ENCODE measurements at places on chromosomes 7 and 10.
A peak's percentile ranks its signal among the peaks of the same experiment; 100 is the strongest.

DNA sequence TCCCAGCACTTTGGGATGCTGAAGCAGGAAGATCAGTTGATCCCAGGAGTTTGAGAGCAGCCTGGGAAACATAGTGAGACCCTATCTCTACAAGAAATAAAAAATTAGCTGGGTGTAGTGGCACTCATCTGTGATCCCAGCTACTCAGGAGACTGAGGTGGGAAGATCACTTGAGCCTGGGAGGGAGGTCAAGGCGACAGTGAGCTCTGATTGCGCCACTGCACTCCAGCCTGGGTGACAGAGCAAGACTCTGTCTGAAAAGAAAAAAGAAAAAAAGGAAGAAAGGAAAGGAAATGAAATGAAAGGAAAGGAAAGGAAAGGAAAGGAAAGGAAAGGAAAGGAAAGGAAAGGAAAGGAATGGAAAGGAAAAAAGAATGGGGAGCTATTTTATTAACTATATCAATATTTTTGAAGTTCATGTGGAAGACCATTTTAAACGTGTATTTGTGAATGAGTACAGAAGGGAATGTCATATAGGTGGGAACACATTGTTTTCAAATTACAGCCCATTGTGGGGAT lies 7.1 kb upstream of the IFIT2 start:
- no peak for DNase-seq

DNA sequence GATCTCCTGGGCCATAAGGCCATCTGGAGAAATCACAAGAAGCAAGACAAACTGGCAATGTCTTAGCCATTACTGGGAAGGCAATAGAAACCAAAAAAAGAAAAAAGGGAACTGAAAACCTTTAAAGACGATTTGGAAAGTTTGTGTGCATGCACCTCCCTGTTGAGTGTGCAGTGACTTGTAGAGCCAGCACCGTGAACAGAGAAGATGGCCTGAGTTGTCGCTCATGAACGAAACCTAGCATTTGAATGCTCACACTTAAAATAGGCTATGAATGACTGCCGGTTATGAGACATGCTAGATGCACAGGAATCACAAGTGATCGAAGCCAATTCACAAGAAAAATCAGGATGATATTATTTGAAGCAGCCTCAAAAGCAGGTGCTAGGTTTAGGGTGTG lies 151.3 kb upstream of the ADO start:
- no peak for DNase-seq

- peak; percentile 67 for DNase-seq
Observed at GRCh38 chr7:595621-596010, 76.0 kb upstream of the PDGFA start.

- DNase-seq: no peak
Observed at GRCh38 chr7:27164045-27164366, 1.3 kb downstream of the HOXA9 start.

GRCh38 chr10:114279901-114280644 lies 41.0 kb downstream of the VWA2 start:
- no peak for DNase-seq

DNA sequence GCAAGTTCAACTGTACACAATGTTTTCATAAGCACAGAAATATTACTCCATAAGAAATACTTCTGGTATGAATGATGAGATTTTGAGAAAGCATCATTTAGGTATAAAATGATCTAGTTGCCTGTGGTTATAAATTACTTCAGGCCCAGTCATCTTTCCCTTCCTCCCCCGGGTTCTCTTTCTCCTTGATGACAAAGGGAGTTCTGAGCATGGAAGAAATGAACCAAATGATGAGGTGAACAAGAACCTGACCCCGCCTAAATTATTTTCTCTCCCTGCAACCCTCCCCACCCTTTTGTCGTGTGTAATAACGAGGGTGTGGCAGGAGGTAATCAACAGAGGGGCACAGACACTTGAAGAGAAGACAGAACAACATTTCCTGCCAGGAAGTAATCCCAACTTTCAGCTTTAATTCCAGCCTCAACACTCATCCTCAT lies 319.6 kb upstream of the SP8 start:
- no peak for DNase-seq

GRCh38 chr10:113443141-113443925 lies 109.5 kb upstream of the HABP2 start:
- DNase-seq: no peak

GRCh38 chr10:102744374-102745051 lies 765 bp downstream of the WBP1L start:
- no peak for DNase-seq

- DNase-seq: no peak
Observed at GRCh38 chr7:39683216-39683845, 60.0 kb downstream of the RALA start.

DNA sequence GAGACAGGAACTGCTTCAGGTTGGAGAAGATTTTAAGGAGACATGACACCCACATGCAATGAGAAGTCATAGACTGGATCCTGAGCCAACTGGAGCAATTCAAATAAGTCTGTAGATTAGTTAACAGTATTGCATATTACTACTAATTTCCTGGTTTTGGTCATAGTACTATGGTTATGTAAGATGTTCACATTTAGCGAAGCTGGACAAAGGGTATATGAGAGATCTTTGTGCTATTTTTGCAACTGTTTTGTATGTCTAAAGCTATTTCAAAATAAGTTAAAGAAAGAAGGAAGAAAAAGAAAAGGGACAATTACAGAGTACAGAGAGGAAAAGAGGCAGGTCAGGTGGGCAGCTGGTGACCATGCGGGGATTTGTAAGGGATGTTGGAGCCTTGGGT lies 116.5 kb upstream of the SVIL start:
- DNase-seq: no peak

DNA sequence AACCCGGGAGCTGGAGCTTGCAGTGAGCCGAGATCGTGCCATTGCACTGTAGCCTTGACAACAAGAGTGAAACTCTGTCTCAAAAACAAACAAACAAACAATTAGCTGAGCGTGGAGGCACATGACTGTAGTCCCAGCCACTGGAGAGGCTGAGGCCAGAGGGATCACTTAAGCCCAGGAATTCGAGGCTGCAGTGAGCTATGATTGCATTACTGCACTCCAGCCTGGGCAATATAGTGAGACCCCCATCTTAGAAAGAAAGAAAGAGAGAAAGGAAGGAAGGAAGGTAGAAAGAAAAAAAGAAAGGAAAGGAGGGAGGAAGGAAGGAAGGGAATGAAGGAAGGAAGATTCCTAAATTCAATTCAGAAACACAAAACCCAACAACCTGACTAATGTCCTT lies 141.3 kb upstream of the TNRC18 start:
- no peak for DNase-seq

DNA sequence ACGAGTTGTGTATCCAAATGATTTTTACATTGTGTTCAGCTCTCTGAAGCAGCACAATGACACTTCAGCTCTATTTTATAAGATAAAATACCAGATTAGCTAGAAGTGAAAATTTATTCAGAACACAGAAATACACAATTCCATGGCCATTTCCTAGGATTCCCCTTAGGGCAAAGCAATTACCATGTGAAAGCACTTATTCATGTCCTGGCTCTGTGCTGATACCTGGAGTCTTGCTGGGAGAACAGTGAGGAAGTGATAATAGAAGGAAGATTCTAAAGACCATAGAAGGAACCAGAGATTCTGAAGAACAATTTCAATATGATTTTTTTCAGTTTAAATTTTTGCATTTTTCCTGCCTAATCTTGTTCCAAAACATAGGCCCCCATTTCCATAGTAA lies 657.4 kb upstream of the ZWINT start:
- no peak for DNase-seq

DNA sequence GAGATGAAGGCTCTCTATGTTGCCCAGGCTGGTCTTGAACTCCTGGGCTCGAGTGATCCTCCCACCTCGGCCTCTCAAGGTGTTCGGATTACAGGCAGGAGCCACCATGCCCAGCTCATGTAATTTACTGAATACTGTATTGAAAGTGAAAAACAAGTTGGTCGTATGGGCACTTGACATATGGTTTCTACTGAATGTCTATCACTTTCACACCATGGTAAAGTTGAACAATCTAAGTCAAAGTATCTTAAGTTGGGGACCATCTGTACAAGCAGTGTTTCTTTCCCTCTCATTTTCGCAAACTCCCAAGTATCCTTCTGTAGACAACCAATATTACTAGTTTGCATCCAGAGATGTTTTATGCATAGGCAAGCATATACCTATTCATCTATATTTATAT lies 116.6 kb downstream of the TMEM178B start:
- no peak for DNase-seq

DNA sequence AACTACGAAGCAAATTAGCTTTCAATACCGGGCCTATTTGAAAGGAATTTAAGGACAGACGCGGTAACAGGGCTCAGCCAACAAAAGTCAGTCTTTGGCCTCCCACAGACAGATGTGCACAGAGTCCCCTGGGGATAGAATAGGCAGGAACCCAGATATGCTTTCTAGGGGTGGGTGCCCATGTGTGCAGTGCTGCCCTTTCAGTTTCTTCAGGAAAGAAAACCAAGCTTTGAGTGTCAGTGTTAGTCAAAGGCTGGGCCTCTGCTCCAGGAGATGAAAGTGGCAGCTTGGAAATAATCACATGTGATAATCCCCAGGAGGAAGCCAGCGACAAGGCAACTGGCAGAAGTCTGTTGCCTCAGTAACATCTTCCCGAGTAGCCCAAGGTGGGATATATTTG lies 43.8 kb upstream of the CSTF2T start:
- no peak for DNase-seq

DNA sequence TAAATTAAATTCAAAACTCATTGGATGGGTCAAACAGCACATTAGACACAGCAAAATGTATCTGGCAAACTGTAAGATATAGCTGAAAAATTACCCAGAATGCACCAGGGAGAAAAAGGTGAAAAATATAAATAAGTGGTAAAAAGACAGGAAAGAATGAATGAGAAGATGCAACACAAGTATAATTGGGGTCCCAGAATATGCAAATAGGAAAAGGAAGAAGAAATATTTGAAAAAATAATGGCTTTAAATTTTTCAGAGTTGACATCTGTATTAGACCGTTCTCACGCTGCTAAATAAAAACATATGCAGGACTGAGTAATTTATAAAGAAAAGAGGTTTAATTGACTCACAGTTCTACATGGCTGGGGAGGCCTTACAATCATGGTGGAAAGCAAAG lies 167.7 kb upstream of the PLXNA4 start:
- no peak for DNase-seq

DNA sequence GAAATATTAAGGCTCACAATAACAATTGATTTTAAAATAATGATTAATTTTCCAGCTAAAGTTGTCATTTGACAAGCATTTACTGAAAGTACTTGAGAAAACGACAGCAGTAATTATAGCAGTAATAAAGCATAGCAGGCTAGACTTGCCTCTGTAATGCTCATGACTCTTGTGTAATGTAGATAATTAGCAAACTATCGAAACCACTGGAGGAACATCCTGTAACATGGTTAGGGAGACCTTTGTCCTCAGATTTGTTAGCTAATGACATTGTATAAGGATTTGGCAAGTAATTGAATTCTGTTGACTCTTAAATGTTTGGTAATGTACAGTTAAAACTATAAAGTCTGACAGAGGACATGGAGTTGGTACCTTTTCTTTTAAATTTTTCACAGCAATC lies 24.8 kb downstream of the ARL4A start:
- no peak for DNase-seq

DNA sequence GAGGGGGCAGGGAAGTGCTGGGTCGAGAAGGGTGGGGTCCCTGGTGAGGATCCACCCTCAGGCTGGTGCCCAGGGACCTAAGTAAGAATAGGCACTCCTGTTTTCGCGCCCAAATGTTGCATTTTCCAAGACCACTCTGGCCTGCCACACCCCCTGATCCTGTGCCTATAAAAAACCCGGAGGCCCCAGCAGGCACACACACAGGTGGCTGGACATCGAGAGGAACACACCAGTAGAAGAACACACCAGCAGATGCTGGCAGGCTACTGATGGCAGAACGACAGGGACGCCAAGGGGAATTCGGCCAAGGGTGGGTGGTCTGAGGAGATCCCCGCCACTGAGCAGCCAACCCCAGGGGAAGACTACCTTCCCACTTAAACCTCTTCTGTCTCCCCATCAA lies 633.9 kb upstream of the POT1 start:
- DNase-seq: no peak

DNA sequence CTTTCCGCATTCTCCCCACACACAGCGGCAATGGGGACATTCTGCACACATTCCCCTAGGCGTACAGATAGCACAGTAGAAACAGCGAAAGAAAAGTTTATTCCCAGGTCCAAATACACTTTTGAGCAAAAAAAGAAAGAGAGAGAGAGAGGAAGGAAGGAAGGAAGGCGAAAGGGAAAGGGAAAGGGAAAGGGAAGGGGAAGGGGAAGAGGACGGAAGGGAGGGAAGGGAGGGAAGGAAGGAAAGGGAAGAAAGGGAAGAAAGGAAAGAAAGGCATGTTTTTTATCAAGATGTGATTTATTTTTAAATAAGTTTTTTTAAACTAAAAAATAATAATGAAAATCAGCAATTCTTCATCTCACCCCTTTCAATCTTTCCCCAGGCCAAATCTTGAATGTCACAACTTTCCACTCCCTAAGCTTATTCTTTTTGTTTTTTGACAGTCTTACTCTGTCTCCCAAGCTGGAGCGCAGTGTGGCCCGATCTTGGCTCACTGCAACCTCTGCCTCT lies 281.7 kb downstream of the SKIDA1 start:
- no peak for DNase-seq

- DNase-seq: no peak
Observed at GRCh38 chr7:82443036-82443546, 486 bp downstream of the CACNA2D1 start.

- no peak for DNase-seq
Observed at GRCh38 chr10:47449979-47450378, 33.9 kb downstream of the ANXA8 start.

DNA sequence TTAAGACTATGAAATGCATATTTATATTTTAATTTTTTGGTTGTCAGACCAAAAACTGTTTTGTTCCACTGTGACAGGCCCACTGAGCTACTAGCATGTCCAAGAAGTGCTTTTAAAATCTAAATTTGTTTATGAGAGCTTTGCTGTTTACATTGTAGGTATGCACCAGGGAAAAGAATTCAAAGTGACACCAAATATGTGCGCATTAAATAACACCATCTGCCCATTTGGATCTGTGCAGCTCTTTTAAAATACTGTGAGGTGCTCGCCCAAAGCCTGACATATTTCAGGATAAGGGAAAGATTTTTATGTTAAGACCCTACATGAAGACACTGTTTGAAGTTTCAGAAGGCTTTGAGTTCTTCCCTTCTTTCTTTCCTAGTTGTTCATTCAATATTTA lies 162.9 kb downstream of the ST7 start:
- DNase-seq: no peak

- no peak for DNase-seq
Observed at GRCh38 chr10:27655296-27655695, 90.3 kb downstream of the MKX start.

- no peak for DNase-seq
Observed at GRCh38 chr7:96034940-96035727, 262.8 kb downstream of the DYNC1I1 start.

- no peak for DNase-seq
Observed at GRCh38 chr7:52507546-52508255, 527.7 kb upstream of the POM121L12 start.

- no peak for DNase-seq
Observed at GRCh38 chr7:151865070-151865670, 11.7 kb downstream of the PRKAG2 start.

- DNase-seq: no peak
Observed at GRCh38 chr10:94358480-94358879, 4.3 kb downstream of the NOC3L start.

GRCh38 chr7:39035903-39036302 lies 58.2 kb downstream of the POU6F2 start:
- DNase-seq: no peak

Measured in stimulated activated CD8-positive, alpha-beta memory T cell treated with anti-CD3 and anti-CD28 coated beads, Interleukin-15, amount 100 ng/mL, for 4 hours (primary cell).